A375 (cell line): ENCODE measurements at places on chromosomes 16 and 17. TPM values are rescaled to one million over a fixed set of nuclear protein-coding genes. Genes with fewer than 3 reads are reported as not detected.

The ADGRG1 gene
- 62.5 and 73.4 TPM in 2 replicates for total RNA-seq

The RTN4RL1 gene
- 0.03 TPM in 1 of 2 replicates, not detected in the other for total RNA-seq

The OTOA gene
- total RNA-seq: not detected in 2 replicates

The STH gene
- total RNA-seq: not detected in 2 replicates

The CCDC154 gene
- total RNA-seq: 2.1 TPM in 1 of 2 replicates, not detected in the other

The ABCC11 gene
- total RNA-seq: 0.27 TPM in 1 of 2 replicates, not detected in the other

The TP53TG3D gene
- total RNA-seq: 2.2 and 3.8 TPM in 2 replicates

The PEX12 gene
- total RNA-seq: 5.6 and 6.7 TPM in 2 replicates

The TRPV2 gene
- total RNA-seq: 29.7 and 34.9 TPM in 2 replicates
